GM23248 (cell line): ENCODE measurements at places on chromosomes 12 and 14. TPM values are rescaled to one million over a fixed set of nuclear protein-coding genes. Genes with fewer than 3 reads are reported as not detected.

The PSMB11 gene
- not detected in 2 replicates for total RNA-seq

The MANSC1 gene
- total RNA-seq: 2.5 and 12.2 TPM in 2 replicates

The DLGAP5 gene
- total RNA-seq: 11.0 and 13.5 TPM in 2 replicates

The IL26 gene
- not detected in 2 replicates for total RNA-seq

The PTPRO gene
- total RNA-seq: 0.13 and 0.22 TPM in 2 replicates
